ENCODE measurements at places on chromosomes 4 and X.

- no peak for DNase-seq
Observed at GRCh38 chr4:160836431-160836830, 1327.4 kb downstream of the FSTL5 start.

DNA sequence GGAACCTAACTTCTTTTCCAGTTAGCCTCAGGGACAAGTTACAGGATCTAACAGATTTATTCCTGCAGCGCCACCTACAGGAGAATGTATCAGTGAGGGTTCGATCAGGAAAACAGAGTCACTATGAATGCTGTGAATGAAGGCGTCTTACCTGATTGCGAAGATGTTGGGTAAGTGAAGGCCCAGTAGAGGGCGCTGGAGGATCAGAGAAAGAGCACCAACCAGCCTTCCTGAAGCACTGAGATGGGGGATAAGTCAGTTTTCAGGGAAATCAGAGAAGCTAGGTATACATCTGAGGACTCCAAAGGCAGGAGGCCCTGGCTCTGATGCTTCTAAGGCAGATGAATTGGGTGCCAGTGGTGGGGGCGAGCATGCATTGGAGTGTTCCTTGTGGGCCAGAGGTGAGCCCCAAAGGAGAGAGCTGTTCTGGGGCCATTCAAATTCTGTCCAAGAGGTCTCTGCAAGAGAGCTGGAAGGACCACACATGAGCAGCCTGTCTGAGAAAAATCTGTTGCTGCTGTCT lies 169.9 kb upstream of the AADAT start:
- DNase-seq: peak; percentile 95

DNA sequence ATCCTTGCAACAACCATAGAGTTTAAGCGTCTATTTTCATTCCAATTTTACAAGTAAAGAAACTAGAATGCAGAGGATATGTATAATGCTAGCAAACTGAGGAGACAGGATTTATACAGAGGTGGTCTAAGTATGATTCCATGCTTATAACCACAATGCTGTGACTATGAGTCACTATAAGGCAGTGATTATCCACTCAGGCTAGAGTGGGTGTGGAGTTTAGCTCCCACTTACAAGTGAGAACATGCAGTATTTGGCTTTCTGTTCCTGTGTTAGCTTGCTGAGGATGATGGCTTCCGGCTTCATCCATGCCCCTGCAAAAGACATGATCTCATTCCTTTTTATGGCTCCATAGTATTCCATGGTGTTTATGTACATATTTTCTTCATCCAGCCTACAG lies 41.6 kb upstream of the EDA2R start:
- DNase-seq: peak; percentile 30

GRCh38 chr4:166839615-166840251 lies 394.6 kb downstream of the SPOCK3 start:
- no peak for DNase-seq

DNA sequence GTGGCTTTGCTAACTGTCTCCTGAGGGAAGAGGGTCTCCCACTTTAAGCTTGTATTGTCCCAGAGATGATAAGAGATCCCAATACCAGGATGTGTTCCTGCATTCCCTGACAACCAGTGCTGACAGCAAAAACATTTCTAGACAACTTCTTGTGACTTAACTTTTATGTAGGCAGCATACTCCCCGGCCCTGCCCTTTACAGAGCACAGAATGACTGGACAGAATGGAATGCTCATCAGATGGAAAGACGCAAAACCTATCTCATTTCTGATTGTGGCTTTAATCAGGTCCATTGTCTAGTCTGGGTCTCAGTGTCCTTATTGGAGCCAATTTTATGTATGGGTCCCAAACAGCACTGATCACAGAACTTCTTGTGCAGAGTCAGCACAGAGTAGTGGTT lies 18.2 kb upstream of the PLAC1 start:
- peak; percentile 81 for DNase-seq

DNA sequence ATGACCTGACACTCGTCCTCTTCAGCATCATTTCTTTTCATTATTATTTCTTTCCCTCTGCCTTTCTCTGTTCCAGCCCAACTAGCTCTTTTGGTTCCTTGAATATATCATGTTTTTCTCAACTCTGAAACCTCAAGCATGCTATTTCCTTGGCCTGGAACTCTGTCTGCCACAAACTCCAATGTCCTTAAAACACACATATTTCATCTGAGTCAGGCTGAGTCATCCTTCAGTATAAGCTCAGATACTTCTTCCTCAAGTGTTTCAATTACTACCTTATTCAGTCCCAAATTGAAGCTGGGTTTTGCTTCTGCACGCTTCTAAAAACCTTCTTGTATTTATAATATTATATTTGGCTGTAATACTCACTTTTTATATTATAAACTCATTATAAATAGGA lies 424.2 kb downstream of the PDGFC start:
- peak; percentile 96 for DNase-seq

DNA sequence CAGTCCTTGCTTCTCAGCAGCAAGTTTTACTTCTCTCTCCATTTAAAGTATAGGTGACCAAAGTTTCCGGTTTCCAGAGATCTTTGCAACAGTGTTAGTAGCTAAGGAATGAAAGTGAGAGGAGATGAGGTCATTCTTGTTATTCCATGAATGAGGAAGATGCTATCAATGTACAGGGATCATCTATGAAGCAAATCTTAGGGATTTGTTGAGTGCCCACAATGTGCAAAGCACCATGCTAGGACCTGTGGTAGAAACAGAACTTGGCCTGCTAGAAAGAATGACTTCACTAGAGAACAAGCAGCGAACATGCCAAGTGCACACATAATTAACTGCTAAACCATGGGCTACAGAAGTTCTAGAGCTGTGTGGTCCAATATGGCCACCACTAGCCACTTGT lies 112.5 kb downstream of the MID1 start:
- peak; percentile 28 for DNase-seq

GRCh38 chr4:82005158-82005557 lies 368.6 kb downstream of the HNRNPD start:
- no peak for DNase-seq

- no peak for DNase-seq
Observed at GRCh38 chrX:28347476-28347875, 239.8 kb upstream of the IL1RAPL1 start.

- DNase-seq: no peak
Observed at GRCh38 chr4:56118055-56118454, 169.3 kb downstream of the CEP135 start.

DNA sequence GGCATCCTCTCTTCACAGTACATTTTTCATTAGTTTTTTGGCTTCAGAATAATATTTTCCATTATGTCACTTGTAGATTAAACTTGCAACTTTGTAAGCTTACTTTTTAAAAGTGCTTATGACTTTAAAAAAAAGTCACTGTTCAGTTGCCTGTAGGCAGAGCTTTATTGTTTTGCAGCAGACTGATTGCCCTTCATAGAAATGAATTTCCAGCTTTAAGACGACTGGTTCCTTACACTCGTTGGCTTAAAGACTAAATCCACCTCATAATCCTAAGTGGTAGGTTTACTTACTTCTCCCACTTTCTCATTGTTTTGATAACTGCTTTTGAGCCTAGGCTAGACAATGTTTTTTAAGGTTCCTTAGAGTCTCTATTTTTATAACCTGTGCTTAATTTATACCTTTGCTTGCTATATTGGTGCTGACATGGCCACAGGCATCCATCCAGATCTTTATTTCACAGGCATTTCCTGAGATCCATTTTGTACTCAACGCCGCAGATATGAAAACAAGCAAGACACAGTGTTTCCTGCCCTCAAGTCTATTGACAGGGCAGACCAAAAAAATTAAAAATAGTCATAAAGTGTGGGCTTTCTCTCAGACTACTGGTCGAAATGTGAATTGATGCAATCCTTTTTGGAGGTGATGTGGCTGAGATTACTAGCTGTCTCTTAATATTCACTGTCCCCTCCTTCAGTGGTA lies 12.6 kb upstream of the IL13RA2 start:
- DNase-seq: peak; percentile 68

DNA sequence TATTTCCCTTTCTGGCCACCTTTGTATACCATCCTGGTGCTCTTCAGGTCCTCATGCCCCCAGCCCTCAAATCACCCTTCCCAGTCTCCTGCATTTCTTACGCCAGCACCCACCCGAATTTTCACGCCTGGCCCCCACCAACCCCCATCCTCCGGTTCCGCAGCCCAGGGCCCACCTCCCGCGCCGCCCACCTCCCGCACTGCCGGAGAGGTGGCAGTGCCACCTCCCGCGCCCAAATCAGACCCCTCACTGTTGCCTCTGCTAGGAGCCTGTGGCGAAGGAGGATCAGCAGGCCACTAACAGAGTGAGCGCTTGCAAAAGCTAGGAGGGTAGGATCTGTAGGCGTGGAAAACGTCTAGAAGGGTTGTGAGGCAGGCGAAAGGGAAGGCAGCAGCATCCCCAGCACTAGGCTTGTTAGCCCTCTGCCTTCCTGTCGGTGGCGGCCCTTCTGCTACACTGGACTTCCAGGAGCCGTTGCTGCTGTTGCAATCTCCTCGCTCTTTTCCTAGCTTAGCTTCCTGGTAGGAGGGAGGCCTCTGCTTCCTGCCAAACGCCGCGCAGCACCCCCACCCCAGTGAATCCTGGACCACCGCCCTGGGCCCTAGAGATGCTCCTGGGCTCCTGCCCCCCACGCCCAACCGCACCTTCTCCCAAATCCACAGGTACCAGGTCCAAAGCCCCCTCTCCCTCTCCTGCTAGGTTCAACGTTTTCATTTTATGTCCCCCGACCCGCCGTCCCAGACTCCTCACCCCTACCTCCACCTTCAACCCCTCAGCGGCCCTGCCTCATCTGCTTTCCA lies 51.0 kb downstream of the SPIN2B start:
- DNase-seq: no peak

GRCh38 chr4:3700736-3701135 lies 65.4 kb upstream of the ADRA2C start:
- DNase-seq: no peak

- DNase-seq: no peak
Observed at GRCh38 chr4:64613046-64613445, 203.8 kb upstream of the TECRL start.

DNA sequence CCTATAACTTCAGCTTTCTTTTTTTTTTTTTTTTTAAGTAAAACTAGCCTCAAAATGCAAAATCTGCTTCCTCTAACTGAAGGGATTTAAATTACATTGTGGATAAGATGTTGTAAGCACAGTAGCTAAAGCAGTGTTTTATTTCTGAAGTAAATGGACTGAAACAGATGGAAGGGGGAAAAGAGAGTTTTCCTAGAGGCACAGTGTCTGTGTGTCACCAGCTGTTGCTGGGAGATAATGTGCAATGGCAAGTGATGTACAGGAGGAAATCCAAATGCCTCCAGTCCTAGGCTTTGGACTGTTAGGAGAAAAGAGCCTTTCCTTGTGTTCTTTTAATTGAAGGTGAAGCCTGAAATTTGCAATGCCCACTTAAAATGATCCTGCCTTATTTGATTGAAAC lies 672.1 kb downstream of the GRXCR1 start:
- DNase-seq: no peak

- DNase-seq: peak; percentile 49
Observed at GRCh38 chr4:54971474-54971950, 153.9 kb downstream of the KDR start.

DNA sequence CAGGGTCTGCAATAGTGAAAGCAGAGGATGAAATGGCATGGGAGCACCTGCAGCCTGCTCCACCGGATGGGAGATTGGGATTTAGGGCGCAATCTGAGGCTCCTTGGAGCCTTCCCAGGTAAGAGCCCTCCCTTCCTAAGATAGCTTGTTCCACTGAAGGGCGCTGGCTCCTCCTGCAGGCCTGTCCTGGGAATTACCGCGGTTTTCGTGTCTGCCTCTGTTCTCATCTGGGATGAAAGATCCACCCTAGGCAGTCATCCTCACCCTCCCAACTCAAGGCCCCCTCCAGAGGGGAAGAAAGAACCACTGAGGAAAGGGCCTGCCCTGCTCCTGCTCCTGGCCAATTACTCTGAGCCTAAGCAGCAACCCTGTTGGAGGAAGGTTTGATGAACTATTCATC lies 547.5 kb downstream of the SMARCA1 start:
- DNase-seq: peak; percentile 21

DNA sequence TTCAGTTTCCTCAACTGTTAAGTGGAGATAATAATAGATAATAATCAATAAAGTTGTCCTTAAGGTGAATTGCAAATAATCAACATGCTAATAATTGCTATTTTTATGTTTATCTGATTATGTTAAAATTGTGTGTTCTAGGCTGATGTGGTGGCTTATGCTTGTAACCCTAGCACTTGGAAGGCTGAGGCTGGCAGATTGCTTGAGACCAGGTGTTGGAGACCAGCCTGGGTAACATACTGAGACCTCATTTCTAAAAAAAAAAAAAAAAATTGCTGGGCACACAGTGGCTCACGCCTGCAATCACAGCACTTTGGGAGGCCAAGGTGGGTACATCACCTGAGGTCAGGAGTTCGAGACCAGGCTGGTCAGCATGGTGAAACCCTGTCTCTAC lies 175.2 kb downstream of the GC start:
- no peak for DNase-seq

GRCh38 chr4:130736436-130737185 lies 1640.7 kb downstream of the C4orf33 start:
- no peak for DNase-seq

DNA sequence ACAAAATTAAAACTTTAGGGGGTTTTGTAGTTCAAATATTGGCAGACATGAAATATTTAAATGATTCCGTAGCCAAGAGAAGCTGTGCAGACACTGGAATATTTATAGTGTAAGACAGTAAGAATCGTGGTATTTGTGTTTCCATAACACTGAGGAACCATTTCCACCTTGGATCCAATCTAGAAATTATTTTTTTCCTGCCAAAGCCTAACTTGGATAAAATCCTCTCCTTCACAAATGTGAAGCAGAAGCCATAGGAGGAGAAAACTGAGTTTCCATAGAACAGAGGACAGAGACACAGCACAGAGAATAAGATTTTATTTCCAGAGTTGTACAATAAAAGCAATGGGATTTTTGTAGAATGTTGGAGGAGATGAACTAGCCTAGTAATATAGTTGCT lies 19.9 kb upstream of the SRPX start:
- DNase-seq: no peak

DNA sequence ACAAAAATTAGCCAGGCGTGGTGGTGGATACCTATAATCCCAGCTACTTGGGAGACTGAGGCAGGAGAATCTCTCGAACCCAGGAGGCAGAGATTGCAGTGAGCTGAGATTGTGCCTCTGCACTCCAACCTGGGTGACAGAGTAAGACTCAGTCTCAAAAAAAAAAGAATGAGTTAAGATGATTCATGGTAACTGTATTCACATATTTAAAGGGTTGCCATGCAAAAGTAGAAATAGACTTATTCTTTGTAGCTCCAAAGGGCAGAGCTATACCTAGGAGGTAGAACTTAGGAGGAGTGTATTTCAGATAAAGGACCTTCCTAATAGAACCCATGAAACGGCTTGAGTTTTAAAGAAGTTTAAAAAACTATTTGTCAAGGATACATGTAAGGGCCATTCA lies 104.3 kb upstream of the IL13RA1 start:
- no peak for DNase-seq

- no peak for DNase-seq
Observed at GRCh38 chr4:183011213-183011907, 87.7 kb upstream of the WWC2 start.

DNA sequence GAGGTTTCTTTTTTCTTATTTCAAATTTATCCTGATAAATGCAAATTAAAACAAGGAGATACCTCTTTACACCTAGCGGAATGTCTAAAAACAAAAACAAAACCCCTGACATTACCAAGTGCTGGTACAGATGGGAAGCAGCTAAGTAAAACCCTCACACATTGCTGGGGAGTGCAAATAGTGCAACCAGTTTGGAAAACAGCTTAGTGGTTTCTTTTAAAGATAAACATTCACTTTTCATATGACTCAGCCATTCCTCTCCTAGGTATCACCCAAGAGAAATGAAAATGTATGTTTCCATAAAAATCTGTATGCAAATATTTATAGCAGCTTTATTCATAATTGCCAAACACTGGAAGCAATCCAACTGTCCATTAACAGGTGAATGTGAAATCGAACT lies 84.1 kb upstream of the HELT start:
- no peak for DNase-seq

Data from fibroblast of upper back skin (primary cell).